ENCODE measurements at places on chromosomes 1 and 21. TPM values are rescaled to one million over a fixed set of nuclear protein-coding genes. Genes with fewer than 3 reads are reported as not detected.

Gene SELL
- total RNA-seq = not detected

Gene MATN1
- total RNA-seq = not detected

Gene C4BPA
- total RNA-seq = not detected

Gene KMO
- total RNA-seq = not detected

Gene ALDH4A1
- total RNA-seq = 11.3 TPM

Gene KCNJ10
- total RNA-seq = not detected

Gene PRRX1
- 41.2 TPM for total RNA-seq

Gene RGS16
- not detected for total RNA-seq

Gene DIO1
- total RNA-seq = not detected

Gene FMO5
- total RNA-seq = 0.71 TPM

Gene RPTN
- not detected for total RNA-seq

Gene BNIPL
- total RNA-seq = not detected

Gene CAPZA1
- 279 TPM for total RNA-seq

Gene ARHGEF19
- total RNA-seq = 14.7 TPM

Gene RAB42
- 13.5 TPM for total RNA-seq

Gene NUDT4B
- 20.7 TPM for total RNA-seq

Gene C1orf210
- not detected for total RNA-seq

Gene BCAN
- not detected for total RNA-seq

Gene TACSTD2
- under 0.01 TPM for total RNA-seq

Gene RHEX
- not detected for total RNA-seq

Gene HSF2BP
- 4.3 TPM for total RNA-seq

Gene GBP2
- 31.7 TPM for total RNA-seq

Gene ST6GALNAC5
- total RNA-seq = 2.0 TPM

Gene WARS2
- total RNA-seq = 13.3 TPM

Gene OR2T2
- not detected for total RNA-seq

Gene FRRS1
- 16.1 TPM for total RNA-seq

Gene ITLN2
- not detected for total RNA-seq

Gene CATSPERE
- total RNA-seq = not detected

Gene BTBD19
- 2.0 TPM for total RNA-seq

Gene SNRNP40
- 86.3 TPM for total RNA-seq

Gene RIPK4
- not detected for total RNA-seq

Gene DCST2
- 0.18 TPM for total RNA-seq

Data from myometrial cell (primary cell).